Activated CD4-positive, alpha-beta memory T cell treated with anti-CD3 and anti-CD28 coated beads, Interleukin-2, amount 10 ng/mL, durations not matched to agents 7 days and 5 days (primary cell): ENCODE measurements at places on chromosomes 12 and 14.

DNA sequence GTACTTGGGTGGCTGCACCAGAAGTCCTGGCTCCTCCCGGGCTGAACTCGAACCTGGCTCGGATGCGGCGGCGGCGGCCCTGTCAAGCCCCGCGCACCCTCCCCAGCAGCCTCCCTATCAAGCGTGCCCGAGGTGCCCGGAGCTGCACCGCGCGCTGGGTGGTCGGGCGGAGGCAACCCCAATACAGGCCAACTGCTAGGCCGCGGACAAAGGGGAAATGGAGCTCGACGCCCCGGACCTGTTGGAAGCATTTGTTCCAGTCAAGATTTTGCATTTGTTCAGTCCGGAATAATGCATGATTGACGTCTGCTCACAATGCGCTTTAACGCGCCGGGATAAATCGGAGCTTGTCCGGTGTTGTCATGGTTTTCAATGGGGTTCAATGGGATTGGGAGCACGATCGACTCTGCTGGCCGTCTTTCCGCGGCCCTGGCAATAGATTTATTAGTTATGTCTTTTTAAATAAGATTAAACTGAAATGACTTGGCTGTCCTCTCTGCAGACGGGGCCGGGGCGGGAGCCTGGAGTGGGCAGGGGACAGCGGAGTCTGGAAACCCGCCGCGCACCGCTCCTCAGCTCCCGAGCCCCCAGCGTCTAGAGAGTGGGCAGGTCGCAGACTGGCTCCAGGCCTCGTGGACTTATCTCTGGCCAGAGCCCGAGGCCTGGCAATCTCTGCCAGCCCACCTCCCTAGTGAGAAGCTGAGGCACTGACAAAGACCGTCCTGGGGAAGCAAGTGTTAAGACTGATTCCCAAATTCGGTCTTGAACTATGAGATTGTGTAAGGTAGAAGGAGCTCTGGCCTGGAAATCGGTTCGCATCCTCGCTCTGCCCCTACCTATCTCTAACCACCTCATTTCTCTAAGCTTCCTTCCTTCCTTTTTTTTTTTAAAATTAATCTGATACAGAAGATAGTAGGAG, 1.7 kb upstream of the NKX2-8 start:
- DNase-seq, result no peak

DNA sequence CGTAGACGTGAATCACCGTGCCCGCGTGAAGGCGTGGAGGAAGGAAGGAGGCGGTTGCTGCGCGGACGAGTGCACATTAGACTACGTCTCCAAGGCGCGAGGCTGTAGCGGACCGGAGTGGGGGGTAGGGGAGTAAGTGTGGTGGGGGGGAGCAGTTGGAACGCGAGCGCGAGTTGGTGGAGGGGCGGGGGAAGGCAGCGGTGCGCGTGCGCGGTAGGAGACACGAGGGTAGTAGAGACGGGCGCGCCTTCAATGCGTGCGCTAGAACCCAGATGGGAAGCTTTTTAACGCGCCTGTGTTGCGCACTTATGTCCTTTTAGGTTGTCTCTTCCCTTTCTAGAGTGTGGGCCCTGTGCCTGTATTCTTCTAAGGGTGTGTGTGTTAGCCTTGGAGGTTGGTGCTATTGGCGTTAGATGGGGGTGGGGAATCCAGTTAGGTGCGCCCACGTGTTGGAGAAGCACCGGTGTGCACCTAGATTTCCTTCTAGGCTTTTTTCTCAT, 604 bp downstream of the EIF4B start:
- DNase-seq, result peak; percentile 77

GRCh38 chr12:76696186-76696585, 67.7 kb upstream of the ZDHHC17 start:
- DNase-seq, result no peak

DNA sequence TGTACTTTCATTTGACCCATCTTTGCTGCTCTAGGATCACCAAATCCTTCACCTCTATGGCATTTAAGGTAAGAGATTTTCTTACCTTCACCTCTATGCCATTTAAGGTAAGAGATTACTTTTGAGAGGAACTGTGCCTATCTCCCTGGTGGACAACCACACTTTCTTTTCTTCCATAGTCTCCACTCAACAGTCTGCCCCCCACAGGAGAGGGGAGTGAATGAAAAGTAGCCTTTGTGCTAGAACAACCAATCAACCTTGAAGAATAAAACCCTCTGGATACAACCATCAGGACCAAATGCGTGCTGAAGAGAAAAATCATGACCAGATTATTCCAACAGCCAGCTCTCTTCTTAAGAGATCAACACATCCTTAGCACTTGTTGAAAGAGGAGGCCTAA, 258.6 kb upstream of the TMPO start:
- no peak for DNase-seq

GRCh38 chr12:127268213-127268612, 998.8 kb upstream of the TMEM132C start:
- no peak for DNase-seq

DNA sequence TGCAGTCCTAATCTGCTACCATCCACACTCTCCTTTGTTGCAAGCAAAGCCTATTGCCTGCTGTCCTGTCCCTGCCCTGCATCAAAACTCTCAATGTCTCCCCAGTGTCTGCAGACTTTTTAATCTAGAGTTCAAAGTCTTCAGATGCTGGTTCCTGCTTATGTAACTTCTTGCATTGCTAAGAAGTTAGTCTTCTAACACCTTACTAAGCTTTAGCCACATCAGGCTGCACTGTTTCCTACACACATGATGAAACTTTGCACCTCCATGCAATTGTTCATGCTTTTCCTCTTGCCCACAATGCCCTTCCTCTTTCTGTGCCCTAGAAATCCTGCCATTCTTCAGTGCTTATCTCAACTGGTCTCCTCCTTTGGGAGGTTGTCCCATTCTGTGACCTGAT, 16.2 kb upstream of the DICER1 start:
- no peak for DNase-seq

DNA sequence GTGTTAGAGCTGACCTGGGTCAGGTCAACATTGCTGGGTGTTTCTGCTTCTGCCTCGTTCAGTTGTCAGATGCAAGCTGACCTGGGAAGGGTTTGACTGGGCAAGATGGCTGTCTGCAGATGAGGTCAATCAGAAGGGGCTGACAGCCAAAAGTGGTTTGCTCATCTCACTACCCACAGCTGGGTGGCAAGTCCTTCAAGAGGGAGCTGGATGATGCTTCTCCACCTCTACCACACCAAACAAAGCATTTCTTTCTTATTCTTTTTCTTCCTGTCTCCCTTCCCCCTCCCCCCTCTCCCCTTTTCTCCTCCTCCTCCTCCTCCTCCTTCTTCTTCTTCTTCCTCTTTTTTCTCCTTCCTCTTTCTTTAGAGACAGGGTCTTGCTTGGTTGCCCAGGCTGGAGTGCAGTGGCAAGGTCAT, 268.2 kb upstream of the PLEKHG7 start:
- DNase-seq, result no peak

DNA sequence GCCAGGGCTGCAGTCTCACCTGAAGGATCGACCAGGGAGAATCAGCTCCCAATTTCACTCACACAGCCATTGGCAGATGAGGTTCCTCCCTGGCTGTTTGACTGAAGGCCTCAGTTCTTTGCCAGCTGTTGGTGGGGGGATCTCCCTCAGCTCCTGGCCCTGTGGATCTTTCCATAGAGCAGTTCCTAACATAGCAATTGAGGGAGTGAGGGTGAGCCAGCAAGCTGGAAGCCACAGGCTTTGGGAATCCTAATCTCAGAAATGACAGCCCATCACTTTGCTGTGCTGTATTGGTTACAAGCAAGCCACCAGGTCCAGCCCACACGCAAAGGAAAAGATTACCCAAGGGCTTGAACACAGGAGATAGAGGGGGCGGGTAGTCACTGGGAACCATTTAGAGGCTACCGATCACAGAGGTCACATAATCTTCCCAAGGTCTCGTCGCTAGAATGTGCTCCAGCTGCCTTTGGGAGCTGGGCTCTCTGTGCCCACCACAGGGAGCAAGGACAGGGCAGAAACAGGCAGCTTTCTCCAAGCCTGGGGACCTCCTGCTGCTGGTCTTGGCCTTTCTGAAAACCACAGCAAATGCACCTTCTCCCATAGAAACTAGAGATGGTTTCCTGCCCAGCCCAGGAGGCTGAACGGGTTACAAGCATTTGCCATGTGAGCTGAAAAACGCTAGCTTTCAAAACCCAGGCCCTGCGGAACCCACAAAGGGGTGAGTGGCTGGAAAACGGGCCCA, 4.6 kb upstream of the OTUB2 start:
- peak; percentile 64 for DNase-seq

- no peak for DNase-seq
Measured at GRCh38 chr12:114220311-114220710, 185.6 kb downstream of the TBX5 start.

- DNase-seq, result no peak
Measured at GRCh38 chr14:104660597-104660996, 28.8 kb upstream of the INF2 start.

GRCh38 chr14:22977684-22978486, 4.5 kb downstream of the AJUBA start:
- DNase-seq, result no peak
